ENCODE measurements at places on chromosomes 1 and 21. TPM values are rescaled to one million over a fixed set of nuclear protein-coding genes. Genes with fewer than 3 reads are reported as not detected.

DNA sequence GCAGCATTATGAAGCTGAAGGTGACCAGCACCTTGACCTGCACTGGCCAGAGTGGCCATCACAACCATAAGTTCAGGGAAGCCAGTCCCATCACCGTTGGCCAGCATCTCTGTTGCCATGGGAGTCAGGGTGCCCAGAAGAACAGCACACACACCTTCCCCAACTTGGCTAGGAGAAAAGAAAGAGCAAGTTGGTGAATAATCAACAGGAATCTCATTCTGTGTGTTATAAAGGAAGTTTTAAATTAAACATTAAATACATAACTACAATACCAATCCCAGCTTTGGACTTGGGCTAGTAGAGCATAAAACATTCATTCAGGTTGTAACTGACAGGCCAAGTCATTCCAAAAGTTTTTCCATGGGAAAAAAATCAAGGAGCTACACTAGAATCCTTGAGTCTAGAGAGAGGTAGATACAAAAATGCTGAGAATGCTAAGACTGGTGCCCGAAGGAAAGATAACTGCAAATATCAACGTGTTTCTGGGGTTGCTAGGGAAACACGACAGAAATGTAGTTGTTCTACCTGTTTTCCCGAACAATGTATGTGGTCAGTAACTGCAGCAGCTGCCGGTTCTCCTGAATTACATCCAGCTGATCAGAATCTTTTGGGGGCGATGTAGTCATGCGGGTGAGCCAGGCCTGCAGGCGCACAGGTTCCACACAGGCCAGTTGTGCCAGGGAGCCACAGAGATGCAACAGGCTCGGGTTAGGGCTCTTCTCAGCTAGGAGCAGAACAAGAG lies 45.6 kb downstream of the UBR4 start:
- DNase-seq, result no peak
- H3K27ac ChIP-seq, result peak overlapping the region; percentile 77
- H3K27me3 ChIP-seq, result no peaks in the 10 kb centered on the region
- no peak overlapping the region for H3K4me3 ChIP-seq
- peaks cover 46% of the 10 kb centered on the region for H3K4me1 ChIP-seq

Gene GPR161
- 30.8 TPM for total RNA-seq

DNA sequence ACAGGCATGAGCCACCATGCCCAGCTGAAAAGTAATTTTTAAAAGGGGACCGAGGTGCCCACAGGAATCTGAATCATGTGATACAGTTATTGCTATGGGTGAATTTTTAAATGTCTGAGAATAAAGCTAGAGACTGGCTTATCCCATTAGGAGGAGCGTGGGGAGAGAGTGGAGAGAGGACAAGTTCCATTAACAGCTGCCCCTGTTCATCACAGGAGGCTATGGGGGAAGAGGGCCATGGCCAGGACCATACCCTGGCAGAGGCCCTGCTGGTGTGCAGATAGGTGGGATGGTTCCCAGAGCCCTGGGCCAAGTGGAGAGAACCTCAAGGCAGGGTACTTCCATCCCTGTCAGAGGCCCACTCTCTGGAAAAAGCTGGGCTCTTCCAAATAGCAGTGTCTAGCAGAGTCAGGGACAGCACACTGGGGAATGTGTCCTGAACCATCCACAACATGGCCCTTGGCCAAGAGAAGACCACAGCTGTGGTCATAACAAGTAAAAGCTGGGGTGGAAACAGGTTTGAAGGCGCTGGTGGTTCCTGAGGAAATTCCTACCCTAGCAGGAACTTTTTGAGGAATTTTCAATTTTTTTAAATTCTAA lies 13.7 kb upstream of the ZNF691 start:
- DNase-seq, result no peak
- H3K36me3 ChIP-seq, result peaks cover 22% of the 10 kb centered on the region
- H3K27ac ChIP-seq, result no peak overlapping the region

Gene TCHH
- not detected for total RNA-seq

Gene INSRR
- not detected for total RNA-seq

GRCh38 chr1:200866116-200866515 lies 6.7 kb upstream of the GPR25 start:
- no peak overlapping the region for H3K27ac ChIP-seq
- peaks cover 10% of the 10 kb centered on the region for H3K36me3 ChIP-seq
- no peaks in the 10 kb centered on the region for H3K27me3 ChIP-seq
- peaks cover 19% of the 10 kb centered on the region for H3K4me1 ChIP-seq

Gene PKLR
- total RNA-seq, result not detected

DNA sequence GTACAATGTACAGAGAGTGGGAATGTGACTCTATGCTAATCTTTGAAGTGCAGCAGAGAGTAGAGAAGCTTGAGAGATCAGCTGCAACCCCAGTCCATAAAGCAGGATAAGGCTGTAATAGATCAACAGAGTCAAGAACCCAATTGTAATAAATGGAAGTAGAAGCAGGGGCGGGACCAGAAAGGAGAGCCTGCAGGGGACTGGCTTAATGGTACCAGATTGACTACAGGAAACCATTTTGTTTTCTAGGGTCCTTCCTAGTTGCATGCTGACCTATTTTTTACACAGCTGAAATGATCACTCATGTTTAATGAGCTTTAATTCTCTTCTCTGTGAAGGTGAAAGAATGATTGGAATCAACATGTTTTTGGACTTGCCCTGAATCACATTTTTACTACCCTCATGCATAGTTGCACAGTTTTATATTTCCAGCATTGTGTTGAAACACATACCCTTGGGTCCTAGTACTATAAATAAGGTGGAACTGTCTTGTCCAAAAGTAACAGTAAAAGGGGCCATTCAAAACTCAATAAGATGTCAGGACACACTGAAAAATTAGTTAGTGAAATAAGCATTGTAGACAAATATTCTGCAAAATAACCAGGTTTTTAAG lies 69.8 kb downstream of the GPR88 start:
- no peak overlapping the region for H3K27ac ChIP-seq
- no peaks in the 10 kb centered on the region for H3K27me3 ChIP-seq
- no peak for DNase-seq
- peaks cover 35% of the 10 kb centered on the region for H3K4me1 ChIP-seq
